ENCODE measurements at places on chromosomes 4 and X. TPM values are rescaled to one million over a fixed set of nuclear protein-coding genes. Genes with fewer than 3 reads are reported as not detected.

Gene GLRA2
- not detected for total RNA-seq

Gene ZNF157
- not detected for total RNA-seq

Gene F8A3
- total RNA-seq = 0.24 TPM

Gene SYN1
- total RNA-seq = not detected

Gene MAGEA1
- not detected for total RNA-seq

Gene FMR1
- total RNA-seq = 29.3 TPM

Gene CENPC
- total RNA-seq = 15.7 TPM

Gene CXCL8
- total RNA-seq = 7.8 TPM

Gene NAP1L3
- 0.13 TPM for total RNA-seq

Gene CLDN2
- 1.1 TPM for total RNA-seq

Gene KCNE5
- total RNA-seq = 0.33 TPM

Gene PABPC1L2B
- total RNA-seq = not detected

Gene ESX1
- total RNA-seq = not detected

Gene C4orf33
- total RNA-seq = 3.3 TPM

Gene CFAP299
- not detected for total RNA-seq

Gene DCHS2
- total RNA-seq = not detected

Gene RAB33A
- total RNA-seq = not detected

Gene PRICKLE3
- 2.6 TPM for total RNA-seq

Gene MAGEB2
- total RNA-seq = not detected

Gene PRMT9
- 10.4 TPM for total RNA-seq

Gene IGFBP7
- total RNA-seq = 1.1 TPM

Gene TLR6
- 0.52 TPM for total RNA-seq

Gene FGFR3
- total RNA-seq = 40.2 TPM

Gene SLITRK4
- not detected for total RNA-seq

Gene MGAT4D
- total RNA-seq = not detected

Gene ARHGAP10
- 1.6 TPM for total RNA-seq

Gene SHROOM2
- total RNA-seq = 1.3 TPM

Gene CT45A1
- total RNA-seq = not detected

Gene VEGFD
- 0.27 TPM for total RNA-seq

Gene MMAA
- 4.5 TPM for total RNA-seq

Gene SHROOM4
- 0.15 TPM for total RNA-seq

Gene ZNF674
- total RNA-seq = 3.5 TPM
